Glomerular endothelial cell (primary cell): ENCODE measurements at places on chromosomes 3 and 15. TPM values are rescaled to one million over a fixed set of nuclear protein-coding genes. Genes with fewer than 3 reads are reported as not detected.

The CMSS1 gene
- 9.6 and 12.4 TPM in 2 replicates for total RNA-seq

The HRG gene
- not detected in 2 replicates for total RNA-seq

The ZIC1 gene
- total RNA-seq = 0.06 TPM in 1 of 2 replicates, not detected in the other

The UPK1B gene
- total RNA-seq = 1.5 and 2.2 TPM in 2 replicates

The PRR20G gene
- total RNA-seq = not detected in 2 replicates

The TTLL13 gene
- not detected in 2 replicates for total RNA-seq
